ENCODE measurements at places on chromosomes 12 and 14.

DNA sequence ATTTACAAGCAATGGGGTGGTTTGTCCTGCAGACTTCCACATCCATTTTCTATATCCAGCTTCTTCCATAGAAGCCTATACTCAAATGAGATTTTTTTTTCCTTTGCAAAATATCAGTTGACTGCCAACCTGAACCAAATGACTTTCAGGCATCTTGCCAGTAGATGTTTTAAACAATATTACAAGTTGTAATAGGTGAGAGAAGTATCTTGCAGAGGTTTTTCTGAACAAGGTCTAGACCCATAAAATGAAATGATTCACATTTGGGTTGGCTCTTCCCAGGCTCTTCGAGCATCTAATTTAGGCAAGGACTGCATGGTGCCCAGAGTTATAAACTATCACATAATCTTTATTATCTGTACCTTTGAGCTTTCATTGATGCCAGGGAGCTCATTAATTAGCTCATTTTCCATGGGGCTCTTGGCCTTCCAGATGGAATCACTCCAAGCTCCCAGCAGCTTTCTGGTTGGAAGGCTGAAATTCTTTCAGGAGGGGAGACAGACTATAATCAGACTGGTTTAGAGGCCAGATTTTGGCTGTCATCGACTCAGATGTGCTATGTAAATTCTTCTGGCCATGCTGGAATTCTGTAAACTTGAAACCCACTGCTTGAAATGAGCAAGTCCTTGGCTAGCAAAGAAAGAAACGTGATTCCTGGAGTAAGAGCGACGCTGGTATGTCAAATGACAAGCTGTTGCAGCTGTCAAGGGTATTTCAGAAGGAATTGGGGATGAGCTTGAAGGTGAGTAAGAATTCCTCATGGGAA is 32.2 kb upstream of the DICER1 start:
- peak; percentile 62 for DNase-seq

DNA sequence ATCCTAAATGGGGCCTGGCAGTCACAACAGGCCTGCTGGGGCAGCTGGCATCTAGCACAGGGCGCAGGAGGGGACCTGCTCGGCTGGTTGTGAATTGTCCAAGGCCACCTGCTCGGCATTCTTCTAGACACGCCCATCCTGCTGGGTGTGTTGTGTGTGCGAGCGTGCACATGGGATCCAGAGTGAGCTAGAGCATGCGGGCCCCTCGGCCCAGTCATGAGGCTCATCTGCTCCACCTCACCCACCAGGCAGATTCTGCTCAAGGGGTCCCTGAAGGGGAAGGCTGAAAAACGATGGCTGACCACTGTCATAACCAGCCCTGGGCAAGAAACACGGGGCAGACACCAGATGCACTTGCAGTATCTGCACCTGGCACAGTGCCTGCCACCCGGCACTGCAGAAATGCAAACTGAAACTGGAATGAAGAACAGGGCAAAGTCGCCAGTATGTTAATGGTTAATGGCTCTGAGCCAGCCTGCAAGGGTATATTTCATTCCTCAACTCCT is 31.8 kb downstream of the MAX start:
- DNase-seq = peak; percentile 31

GRCh38 chr12:82682326-82682725 is 4.4 kb upstream of the TMTC2 start:
- no peak for DNase-seq

DNA sequence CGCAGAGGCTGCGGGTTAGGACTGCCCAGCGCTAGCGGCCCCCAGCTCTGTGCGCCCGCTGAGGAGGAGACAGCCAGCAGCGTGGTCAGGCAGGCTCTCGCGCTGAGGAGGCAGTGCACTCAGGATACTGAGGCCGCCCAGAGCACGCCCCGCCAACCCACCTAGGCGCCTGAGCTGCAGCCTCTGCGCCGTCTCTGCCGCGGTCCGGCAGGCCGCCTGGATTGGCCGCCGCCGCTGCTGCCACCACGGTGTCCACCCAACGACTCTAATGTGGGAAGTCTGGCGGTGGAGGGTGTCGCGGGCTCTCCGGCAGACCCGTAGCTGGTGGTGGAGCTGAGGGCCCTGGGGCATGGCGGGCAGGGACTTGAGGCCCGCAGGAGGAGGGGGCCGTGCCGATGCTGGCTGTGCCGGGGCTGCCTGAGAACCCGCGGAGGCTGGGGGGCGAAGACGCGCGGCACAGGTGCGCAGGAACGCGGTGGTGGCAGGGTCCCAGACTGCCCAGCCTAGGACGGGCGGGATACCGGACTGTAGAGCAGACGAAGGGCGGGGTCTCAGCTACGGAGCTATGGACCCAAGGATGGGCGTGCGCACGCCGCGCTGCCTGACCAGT is 69.9 kb downstream of the ASCL4 start:
- DNase-seq = no peak

GRCh38 chr12:8605057-8605456 is 7.6 kb downstream of the AICDA start:
- no peak for DNase-seq

- DNase-seq = peak; percentile 18
Observed at GRCh38 chr14:56490379-56490778, 89.2 kb upstream of the TMEM260 start.

DNA sequence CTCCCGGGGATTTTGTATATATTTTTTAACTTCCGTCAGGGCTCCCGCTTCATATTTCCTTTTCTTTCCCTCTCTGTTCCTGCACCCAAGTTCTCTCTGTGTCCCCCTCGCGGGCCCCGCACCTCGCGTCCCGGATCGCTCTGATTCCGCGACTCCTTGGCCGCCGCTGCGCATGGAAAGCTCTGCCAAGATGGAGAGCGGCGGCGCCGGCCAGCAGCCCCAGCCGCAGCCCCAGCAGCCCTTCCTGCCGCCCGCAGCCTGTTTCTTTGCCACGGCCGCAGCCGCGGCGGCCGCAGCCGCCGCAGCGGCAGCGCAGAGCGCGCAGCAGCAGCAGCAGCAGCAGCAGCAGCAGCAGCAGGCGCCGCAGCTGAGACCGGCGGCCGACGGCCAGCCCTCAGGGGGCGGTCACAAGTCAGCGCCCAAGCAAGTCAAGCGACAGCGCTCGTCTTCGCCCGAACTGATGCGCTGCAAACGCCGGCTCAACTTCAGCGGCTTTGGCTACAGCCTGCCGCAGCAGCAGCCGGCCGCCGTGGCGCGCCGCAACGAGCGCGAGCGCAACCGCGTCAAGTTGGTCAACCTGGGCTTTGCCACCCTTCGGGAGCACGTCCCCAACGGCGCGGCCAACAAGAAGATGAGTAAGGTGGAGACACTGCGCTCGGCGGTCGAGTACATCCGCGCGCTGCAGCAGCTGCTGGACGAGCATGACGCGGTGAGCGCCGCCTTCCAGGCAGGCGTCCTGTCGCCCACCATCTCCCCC is 777 bp downstream of the ASCL1 start:
- DNase-seq = peak; percentile 18

DNA sequence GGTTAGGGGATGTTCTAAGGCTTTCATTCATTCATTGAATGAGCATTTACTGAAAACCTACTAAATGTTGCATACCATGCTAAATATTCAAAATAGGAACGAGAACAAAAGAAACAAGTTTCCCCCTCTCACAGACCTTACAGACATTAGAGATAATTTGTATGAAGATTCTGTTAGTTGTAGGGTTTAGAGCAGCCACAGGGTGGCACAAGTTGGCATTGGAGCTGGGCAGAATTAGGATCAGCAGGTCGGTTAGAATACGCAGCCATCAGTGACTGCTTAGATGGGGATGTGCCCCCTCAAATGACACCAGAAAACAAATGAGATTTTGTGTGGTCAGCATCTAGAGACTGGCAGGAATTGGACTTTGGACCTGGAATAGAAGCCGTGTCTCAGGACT is 166.3 kb upstream of the DAAM1 start:
- DNase-seq = no peak

DNA sequence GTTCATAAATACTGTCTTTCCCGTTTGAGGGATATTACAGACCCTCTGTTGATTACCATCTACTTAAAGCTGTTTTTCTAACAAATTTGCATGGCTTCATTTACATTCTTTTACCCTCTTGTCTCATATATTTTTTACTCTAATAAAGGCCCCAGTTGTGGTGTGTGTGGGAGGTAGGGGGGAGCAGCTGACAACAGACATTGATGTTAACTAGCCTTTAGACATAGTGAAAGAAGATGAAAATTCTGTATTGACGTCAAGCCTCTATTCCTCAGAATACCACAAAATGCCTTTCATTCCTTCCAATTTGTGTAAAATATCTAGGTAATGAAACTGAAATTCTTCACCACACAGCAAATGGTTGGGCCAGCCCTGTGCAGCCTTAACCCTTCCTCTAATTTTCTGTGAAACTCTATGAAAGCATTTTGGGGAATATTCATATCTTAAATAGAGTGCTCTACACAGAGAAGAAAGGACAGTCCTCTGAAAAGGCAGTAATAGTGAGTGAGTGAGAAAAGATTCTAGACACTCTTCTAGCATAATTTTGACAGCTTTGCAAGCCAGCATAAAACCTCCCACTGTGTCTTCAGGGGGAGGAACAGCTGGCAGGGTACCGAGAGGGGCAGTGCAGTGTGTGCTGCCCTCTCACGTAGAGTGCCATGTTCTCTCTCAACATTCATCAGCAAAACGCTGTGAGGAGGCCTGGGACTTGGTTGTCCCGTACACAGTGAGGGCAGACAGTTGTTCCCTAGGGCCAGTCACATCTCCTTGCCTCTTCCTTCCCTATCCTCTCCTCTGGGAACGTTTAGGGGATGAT is 20.1 kb upstream of the CERS5 start:
- peak; percentile 95 for DNase-seq

- DNase-seq = no peak
Observed at GRCh38 chr12:52277486-52278245, 3.2 kb downstream of the KRT86 start.

DNA sequence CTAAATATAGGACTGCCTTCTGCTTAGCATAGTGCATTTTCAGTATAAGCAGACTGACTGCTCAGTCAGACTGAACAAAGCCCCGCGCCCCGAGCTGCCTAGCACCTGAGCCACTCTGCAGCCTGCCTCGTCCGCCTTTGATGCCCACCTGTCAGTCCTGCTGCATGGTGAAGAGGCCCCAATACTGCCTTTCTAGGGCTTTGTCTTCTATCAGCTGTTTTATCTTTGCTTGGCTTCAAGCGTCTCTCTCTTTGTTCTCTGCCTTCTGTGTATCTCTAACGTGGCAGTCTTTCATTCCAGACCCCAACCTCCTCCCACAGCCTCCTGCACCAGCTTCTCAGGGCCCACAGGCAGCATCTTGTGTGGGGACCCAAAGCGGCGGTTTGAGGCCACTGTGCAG is 1001.0 kb downstream of the VRK1 start:
- no peak for DNase-seq

- DNase-seq = peak; percentile 68
Observed at GRCh38 chr12:76346236-76346635, 2.0 kb downstream of the BBS10 start.

GRCh38 chr12:42270596-42270995 is 32.5 kb upstream of the YAF2 start:
- DNase-seq = no peak

DNA sequence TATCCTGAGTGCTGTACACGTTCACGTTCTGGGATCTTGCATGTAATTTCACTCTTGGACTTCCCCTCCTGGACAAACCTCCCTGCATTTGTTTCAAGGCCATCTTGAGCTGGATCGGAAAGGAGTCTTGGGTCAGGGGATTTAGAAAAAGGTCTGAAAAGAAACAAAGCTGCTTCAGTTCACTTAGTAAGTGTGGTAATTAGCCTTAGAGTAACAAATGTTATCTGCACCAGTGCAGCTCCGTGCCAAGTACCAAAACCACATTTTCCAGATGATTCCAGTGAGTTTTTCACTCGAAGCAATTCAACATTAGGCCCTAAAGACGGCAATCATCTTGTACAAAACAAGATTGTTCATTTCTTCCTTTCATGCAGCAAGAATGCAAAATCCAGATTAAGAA is 39.4 kb upstream of the ATXN2 start:
- no peak for DNase-seq

GRCh38 chr14:105087963-105088811 is 23.0 kb upstream of the GPR132 start:
- peak; percentile 69 for DNase-seq

- DNase-seq = no peak
Observed at GRCh38 chr12:28318273-28318672, 128.0 kb downstream of the CCDC91 start.

DNA sequence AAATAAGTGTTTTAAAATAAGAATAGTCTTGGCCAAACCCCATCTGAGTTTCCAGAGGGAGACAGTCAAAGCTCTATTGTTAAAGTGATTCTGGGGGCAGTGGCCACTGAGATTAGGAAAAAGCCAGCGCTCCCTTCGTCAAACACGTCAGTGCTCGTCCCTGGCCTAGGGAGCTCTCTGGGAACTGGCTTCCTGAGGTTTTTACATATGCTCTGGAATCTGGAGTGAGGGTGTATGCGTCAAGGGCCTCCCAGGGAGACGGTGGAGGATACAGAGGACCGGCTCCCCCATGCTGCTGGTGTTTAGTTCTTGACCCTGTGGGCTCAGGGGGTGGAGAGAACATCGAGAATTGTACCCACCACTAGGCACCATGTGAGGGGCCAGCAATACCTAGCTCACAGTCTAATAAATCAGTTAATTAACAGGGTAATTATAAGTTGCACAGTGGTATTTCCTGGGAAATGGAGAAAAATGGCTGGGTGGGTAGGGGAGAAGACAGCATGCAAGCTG is 87.0 kb downstream of the SLC25A47 start:
- DNase-seq = peak; percentile 70

GRCh38 chr14:35365130-35366055 is 39.2 kb downstream of the NFKBIA start:
- peak; percentile 74 for DNase-seq

DNA sequence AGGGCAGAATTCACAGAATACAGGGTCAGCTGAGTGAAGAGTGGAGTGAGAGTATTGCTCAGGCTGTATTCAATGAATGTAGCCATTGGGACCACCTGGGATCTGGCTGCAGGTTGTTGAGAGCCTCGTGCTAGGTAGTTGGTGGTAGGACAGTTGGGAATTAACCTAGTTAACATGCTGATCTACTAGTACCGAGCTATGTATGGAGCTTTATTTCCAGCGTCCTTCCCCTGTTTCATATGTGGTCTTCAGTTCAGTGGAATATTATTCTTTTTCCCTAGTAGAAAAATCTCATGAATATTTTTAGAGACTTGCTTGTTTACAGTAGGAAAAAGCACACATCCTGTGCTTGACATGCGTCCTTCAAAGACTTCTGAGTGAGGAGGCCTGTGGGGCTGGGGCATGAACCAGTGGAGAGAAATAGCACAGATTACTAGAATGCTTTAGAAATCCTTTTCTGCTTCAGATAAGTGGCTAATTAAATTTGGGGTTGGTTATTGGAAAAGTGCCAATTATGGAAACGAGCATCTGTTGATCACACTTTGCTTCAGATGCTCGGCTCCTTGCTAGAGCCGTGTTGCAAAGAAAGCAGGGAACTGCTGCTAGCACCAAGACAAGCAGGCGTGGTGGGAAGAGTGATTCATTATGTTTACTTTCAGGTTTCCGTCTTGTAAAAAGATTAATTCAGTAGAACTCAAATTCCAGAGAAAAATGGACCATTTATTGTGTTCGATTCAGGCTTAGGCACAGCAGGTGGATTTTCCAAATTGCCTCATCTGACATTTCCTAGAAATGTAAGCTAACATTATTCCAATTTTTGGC is 53.6 kb downstream of the ARF6 start:
- DNase-seq = peak; percentile 59

- no peak for DNase-seq
Observed at GRCh38 chr12:31289441-31289840, 36.5 kb downstream of the SINHCAF start.

GRCh38 chr12:92866418-92866817 is 62.7 kb downstream of the EEA1 start:
- no peak for DNase-seq

Data from fibroblast of skin of abdomen (primary cell).